Suprapubic skin (tissue), 4 donors: ENCODE measurements at places on chromosomes 12 and 14. TPM values are rescaled to one million over a fixed set of nuclear protein-coding genes. Genes with fewer than 3 reads are reported as not detected.
A peak's percentile ranks its signal among the peaks of the same experiment; 100 is the strongest.

DNA sequence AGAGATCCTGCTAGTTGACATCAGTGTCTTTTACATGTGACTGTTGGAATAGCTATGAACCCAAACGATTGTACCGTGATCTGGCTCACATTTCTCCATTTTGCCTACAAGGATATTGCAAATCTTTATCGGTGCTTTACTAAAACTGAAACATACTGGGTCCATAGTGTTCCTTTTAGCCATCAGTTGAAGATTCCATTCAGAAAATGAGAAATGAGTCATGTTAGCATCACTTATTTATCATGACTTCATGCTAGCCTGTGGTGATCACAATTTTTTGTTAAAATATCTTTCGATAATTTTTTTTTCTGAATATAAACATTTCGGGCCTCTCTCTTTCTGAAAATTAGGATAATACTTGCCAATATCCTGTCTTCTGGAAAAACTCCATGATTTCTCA lies 210.3 kb downstream of the EGLN3 start:
- no peaks in the 10 kb centered on the region for H3K27me3 ChIP-seq
- DNase-seq, result no peak
- H3K36me3 ChIP-seq, result no peaks in the 10 kb centered on the region

GRCh38 chr14:91231446-91231845 lies 13.1 kb downstream of the GPR68 start:
- DNase-seq, result no peak
- no peaks in the 10 kb centered on the region for H3K27me3 ChIP-seq
- H3K27ac ChIP-seq, result no peak overlapping the region
- H3K4me1 ChIP-seq, result no peaks in the 10 kb centered on the region
- H3K36me3 ChIP-seq, result peaks cover 7% of the 10 kb centered on the region
- H3K4me3 ChIP-seq, result no peak overlapping the region

The KRT72 gene
- total RNA-seq, result 19.2 TPM

DNA sequence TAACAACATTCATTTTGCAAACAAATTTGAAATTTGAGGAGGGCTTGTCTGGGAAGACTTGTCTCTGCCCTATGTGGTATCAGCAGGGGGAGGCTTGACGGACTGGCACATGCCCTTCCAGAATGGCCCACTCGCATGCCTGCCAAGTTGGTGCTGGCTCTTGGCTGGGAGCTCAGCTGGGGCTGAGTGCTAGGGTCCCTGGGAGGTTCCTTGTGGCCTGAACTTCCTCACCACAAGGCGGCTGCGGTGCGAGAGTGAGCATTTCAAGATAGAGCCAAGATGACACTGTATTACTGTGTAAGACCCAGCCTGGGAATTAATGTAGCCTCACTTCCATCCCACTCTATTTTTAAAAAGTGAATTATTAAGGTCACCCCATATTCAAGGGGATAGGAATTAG lies 271.6 kb upstream of the PLEKHG7 start:
- H3K4me3 ChIP-seq, result no peak overlapping the region
- no peak for DNase-seq
- no peaks in the 10 kb centered on the region for H3K4me1 ChIP-seq
- no peak overlapping the region for H3K27ac ChIP-seq

The NOVA1 gene
- 7.5 TPM for total RNA-seq

DNA sequence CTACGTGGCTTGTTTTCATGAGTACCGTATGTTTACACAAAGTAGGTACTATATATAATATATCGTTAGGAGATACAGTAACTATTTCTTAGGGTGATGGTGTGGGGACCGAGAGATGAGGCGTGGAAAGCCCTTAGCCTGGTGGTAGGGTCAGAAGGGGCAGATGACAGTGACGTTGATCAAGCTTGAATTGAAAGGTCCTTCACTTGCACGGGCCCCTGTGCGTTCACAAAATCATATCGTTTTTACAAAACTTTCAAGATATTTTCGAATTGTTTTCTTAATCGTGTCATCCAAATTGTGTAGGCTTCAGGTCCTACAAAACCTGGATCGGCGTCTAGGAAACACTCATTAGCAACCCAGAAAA lies 881 bp upstream of the SOS2 start:
- DNase-seq, result no peak
- no peaks in the 10 kb centered on the region for H3K36me3 ChIP-seq
- H3K27ac ChIP-seq, result peak overlapping the region; percentile 96
- peak overlapping the region; percentile 72 for H3K4me3 ChIP-seq

The DAO gene
- total RNA-seq, result not detected

The FBXW8 gene
- 19.0 TPM for total RNA-seq

GRCh38 chr12:86931714-86932113 lies 675.5 kb upstream of the MGAT4C start:
- H3K4me1 ChIP-seq, result no peaks in the 10 kb centered on the region
- no peak for DNase-seq
- no peak overlapping the region for H3K27ac ChIP-seq
- no peak overlapping the region for H3K4me3 ChIP-seq
- H3K36me3 ChIP-seq, result no peaks in the 10 kb centered on the region

DNA sequence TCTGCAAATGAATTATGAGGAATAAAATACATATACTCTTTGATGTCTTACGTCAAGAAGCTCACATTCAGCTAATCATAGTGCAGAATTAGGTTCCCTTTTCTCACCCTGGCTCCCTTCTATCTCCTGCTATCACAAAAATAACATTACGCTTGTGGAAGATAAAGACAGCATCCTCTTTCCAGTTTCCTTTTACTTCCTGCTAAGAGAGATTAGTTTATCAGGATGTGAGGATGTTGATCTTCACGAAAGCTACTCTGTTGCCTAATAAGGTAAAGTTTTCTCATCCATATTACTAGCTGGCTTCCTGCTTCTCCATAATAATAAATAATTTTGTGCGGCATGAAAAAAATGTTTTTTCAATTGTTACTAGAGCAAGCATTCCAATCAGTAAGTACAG lies 217.7 kb upstream of the DCN start:
- no peak overlapping the region for H3K4me3 ChIP-seq
- H3K27ac ChIP-seq, result no peak overlapping the region
- no peak for DNase-seq
- H3K4me1 ChIP-seq, result peaks cover 3% of the 10 kb centered on the region
- H3K27me3 ChIP-seq, result no peaks in the 10 kb centered on the region

- no peaks in the 10 kb centered on the region for H3K4me1 ChIP-seq
- no peaks in the 10 kb centered on the region for H3K27me3 ChIP-seq
- DNase-seq, result no peak
- no peaks in the 10 kb centered on the region for H3K36me3 ChIP-seq
- H3K27ac ChIP-seq, result no peak overlapping the region
Measured at GRCh38 chr14:82488473-82488872, 954.8 kb upstream of the SEL1L start.

GRCh38 chr14:74472601-74473000 lies 20.5 kb downstream of the NPC2 start:
- no peak overlapping the region for H3K27ac ChIP-seq
- H3K4me3 ChIP-seq, result no peak overlapping the region
- H3K27me3 ChIP-seq, result no peaks in the 10 kb centered on the region
- H3K36me3 ChIP-seq, result peaks cover 29% of the 10 kb centered on the region
- peaks cover 31% of the 10 kb centered on the region for H3K4me1 ChIP-seq

The SERPINA12 gene
- total RNA-seq, result 280 TPM

The JAG2 gene
- 75.4 TPM for total RNA-seq

The OAS1 gene
- 26.8 TPM for total RNA-seq

The DHRS2 gene
- 0.21 TPM for total RNA-seq

The P2RX2 gene
- total RNA-seq, result not detected

- H3K36me3 ChIP-seq, result no peaks in the 10 kb centered on the region
- no peak for DNase-seq
- H3K4me3 ChIP-seq, result no peak overlapping the region
- no peaks in the 10 kb centered on the region for H3K4me1 ChIP-seq
- H3K27me3 ChIP-seq, result no peaks in the 10 kb centered on the region
Measured at GRCh38 chr12:73225941-73226340, 953.8 kb downstream of the TRHDE start.

DNA sequence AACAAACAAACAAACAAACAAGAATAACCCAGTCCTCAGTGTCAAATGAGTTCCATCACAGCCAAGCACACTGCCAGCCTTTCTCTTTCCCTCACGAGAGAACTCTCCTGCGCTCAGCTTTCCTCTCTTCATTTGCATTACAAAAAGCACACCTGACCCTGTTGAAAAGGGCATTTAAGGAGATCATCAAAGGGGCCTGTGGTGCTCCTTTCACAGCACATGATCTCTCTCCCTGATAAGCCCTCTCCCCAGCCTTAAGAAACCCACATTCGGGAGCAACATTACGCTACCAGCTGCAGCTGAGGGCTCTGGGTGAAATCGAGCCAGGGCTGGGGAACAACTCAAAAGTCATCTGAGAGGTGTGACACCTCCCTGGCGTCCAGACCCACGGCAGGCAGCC lies 165.6 kb upstream of the TMCC3 start:
- no peaks in the 10 kb centered on the region for H3K36me3 ChIP-seq
- no peaks in the 10 kb centered on the region for H3K4me1 ChIP-seq
- H3K27me3 ChIP-seq, result no peaks in the 10 kb centered on the region
- H3K27ac ChIP-seq, result no peak overlapping the region
- no peak for DNase-seq

DNA sequence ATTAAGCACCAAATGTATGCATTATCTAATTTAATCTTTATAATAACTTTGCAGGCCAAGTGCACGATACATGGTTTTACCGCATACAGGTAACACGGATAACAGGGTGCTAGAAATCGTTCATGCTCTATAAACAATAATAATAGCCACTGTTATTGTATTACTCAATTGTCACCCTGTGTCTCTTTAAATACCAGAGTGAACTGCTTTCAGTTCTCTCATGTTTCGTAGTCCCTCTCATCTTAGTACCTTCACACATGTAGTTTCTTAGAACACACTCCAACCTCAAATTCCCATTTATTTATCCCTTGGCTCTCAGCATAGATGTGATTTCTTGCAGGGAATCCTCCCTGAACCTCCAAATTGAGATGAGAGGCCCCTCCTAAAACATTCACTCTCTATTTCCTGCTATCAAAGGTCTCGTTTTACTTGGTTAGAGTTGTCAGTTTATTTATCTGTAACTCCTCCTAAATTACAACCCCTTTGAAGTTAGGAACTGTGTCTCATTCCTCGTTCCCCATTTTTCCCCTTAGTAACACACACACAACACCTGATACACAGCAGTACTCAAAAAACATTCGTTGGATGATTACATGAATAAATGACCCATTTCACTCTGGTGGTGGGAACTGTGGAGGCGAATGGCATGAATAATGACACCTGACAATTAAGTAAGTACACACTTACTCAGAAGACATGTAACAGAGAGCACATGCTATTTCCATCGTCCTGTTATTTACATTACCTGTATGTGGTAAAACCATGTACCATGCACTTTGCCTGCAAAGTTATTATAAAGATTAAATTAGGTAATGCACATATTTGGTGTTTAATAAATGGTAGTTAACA lies 134.6 kb downstream of the BTG1 start:
- H3K27me3 ChIP-seq, result no peaks in the 10 kb centered on the region
- no peak overlapping the region for H3K27ac ChIP-seq
- no peak for DNase-seq
- no peak overlapping the region for H3K4me3 ChIP-seq
- no peaks in the 10 kb centered on the region for H3K4me1 ChIP-seq

The FBLN5 gene
- 44.3 TPM for total RNA-seq

The BICDL1 gene
- 207 TPM for total RNA-seq

DNA sequence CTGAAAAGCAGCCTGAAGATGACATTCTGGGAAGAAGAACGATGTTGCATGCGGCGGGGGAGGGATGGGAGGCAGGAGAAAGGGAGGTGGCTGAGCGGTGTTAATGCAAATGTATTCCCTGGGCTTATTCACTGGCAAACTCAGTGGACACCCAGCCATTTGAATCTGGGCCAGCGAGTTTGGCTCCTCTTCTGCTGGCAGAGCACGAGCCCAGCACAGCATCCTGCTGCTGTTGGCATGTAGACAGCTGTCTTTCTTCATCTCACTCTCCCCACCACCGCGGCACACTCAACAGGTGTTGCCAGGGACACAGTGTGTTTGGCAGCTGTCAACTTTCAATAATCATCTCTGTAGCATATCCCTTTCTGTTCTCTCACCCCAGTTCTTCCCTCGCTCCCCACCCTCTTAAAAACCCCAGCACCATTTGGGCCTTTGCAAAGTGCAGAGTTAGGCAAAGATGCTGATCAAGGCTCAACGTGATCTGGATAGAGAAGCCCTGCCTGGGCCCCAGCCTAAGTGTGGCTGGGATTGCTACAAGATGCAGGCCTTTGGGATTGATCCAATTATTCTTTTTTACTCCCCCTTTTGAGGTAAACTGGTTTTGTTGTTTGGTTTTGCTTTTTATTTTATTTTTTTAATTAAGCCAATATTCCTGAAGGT lies 131.9 kb downstream of the EXOC5 start:
- H3K4me1 ChIP-seq, result no peaks in the 10 kb centered on the region
- no peaks in the 10 kb centered on the region for H3K36me3 ChIP-seq
- H3K4me3 ChIP-seq, result no peak overlapping the region
- H3K27ac ChIP-seq, result no peak overlapping the region
- no peaks in the 10 kb centered on the region for H3K27me3 ChIP-seq

DNA sequence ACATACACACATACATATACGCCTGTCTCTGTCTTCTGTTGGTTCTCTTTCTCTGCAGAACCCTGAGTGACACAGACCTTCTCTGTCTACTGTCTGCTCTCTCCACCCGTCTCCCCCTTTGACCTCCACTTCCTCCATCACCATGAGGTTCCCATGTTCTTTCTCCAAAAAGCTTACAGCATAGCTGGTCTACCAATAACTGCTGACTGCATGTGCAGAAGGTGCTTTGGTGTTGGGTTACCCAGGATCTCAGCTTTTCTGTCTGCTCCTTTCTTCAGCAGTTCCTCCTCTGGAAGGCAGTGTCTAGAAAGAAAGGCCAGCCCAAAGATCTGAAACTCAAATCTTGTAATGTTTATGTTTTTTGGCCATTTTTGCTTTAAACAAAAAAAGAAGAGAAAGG lies 125.6 kb downstream of the SMOC1 start:
- H3K36me3 ChIP-seq, result no peaks in the 10 kb centered on the region
- DNase-seq, result no peak
- no peaks in the 10 kb centered on the region for H3K4me1 ChIP-seq
- H3K4me3 ChIP-seq, result no peak overlapping the region

- H3K36me3 ChIP-seq, result peaks cover 51% of the 10 kb centered on the region
- H3K27ac ChIP-seq, result peak overlapping the region; percentile 67
- H3K27me3 ChIP-seq, result no peaks in the 10 kb centered on the region
- H3K4me3 ChIP-seq, result no peak overlapping the region
- DNase-seq, result peak; percentile 75
- peaks cover 14% of the 10 kb centered on the region for H3K4me1 ChIP-seq
Measured at GRCh38 chr12:123519141-123520001, 14.1 kb downstream of the RILPL1 start.

GRCh38 chr12:1226951-1227350 lies 235.9 kb downstream of the ERC1 start:
- H3K27me3 ChIP-seq, result no peaks in the 10 kb centered on the region
- no peaks in the 10 kb centered on the region for H3K4me1 ChIP-seq
- DNase-seq, result no peak
- no peaks in the 10 kb centered on the region for H3K36me3 ChIP-seq
- no peak overlapping the region for H3K4me3 ChIP-seq
